ENCODE measurements at places on chromosomes 2 and 18. TPM values are rescaled to one million over a fixed set of nuclear protein-coding genes. Genes with fewer than 3 reads are reported as not detected.

Gene MBD1
- 103 TPM for total RNA-seq

DNA sequence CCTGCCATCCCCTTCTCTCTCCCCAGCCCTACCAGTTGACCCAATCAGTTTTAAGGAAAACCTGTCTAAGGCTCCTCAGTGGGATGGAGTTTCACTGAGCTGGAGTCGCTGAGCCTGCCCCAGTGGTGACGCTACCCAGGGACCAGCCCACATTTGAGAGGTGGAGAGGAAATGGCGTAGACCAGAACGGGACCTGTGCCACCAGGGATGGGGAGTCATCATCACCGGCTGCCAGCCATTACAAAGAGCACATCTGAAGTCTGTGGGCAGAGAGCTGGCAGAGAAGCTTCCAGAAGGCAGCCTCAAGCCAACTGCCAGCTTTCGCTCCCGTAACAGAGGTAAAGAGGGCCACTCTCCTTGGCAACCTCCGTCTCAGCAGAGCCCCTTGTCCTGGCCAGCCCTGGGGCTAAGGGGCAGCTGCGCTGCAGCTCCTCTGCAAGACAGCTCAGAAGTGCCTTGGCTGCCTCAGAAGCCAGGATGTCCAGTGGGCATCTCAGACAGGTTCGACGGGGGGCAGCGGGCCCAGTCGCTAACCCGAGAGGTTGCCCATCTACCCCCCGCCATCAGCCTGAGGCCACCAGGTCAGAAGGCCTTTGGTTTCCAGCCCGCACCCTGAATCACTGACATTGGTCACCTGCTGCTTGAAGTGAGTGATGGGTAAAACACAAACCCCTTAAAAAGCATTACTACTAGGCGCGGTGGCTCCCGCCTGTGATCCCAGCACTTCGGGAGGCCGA, 15.4 kb downstream of the SDC1 start:
- DNase-seq, result no peak
- H3K4me3 ChIP-seq, result no peak overlapping the region
- no peaks in the 10 kb centered on the region for H3K4me1 ChIP-seq
- H3K27ac ChIP-seq, result no peak overlapping the region
- no peaks in the 10 kb centered on the region for H3K27me3 ChIP-seq

DNA sequence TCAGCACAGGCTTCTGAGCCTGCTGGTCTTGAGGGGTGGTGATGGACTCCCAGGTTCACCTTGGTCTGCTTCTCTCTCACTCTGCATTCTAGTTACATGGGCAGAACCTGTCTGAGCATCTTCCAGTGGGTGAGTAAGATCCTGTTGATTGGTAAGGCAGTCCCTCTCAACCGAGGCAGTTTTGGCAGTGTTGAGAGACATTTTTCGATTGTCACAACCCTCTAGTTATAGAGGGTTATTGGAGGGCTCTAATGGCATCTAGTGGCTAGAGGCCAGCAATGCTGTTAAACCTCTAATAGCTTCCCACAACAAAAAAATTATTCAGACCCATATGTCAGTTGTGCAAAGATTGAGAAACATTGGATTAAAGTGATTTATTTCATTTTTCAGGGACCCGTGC, 9.3 kb upstream of the MGAT5 start:
- DNase-seq, result no peak
- H3K4me1 ChIP-seq, result peaks cover 11% of the 10 kb centered on the region
- no peak overlapping the region for H3K4me3 ChIP-seq
- no peaks in the 10 kb centered on the region for H3K36me3 ChIP-seq

Gene AAK1
- total RNA-seq, result 77.9 TPM

GRCh38 chr2:145749556-145749955, 1229.6 kb upstream of the ZEB2 start:
- no peak overlapping the region for H3K27ac ChIP-seq
- peaks cover 7% of the 10 kb centered on the region for H3K4me1 ChIP-seq
- no peaks in the 10 kb centered on the region for H3K27me3 ChIP-seq
- no peaks in the 10 kb centered on the region for H3K36me3 ChIP-seq
- no peak overlapping the region for H3K4me3 ChIP-seq

Gene SP5
- not detected for total RNA-seq

Gene EIPR1
- 17.9 TPM for total RNA-seq

Gene BOLL
- total RNA-seq, result not detected

GRCh38 chr2:52390651-52391050, 1358.7 kb upstream of the NRXN1 start:
- H3K4me1 ChIP-seq, result no peaks in the 10 kb centered on the region
- no peak for DNase-seq
- H3K36me3 ChIP-seq, result no peaks in the 10 kb centered on the region
- H3K4me3 ChIP-seq, result no peak overlapping the region

Gene MTIF2
- total RNA-seq, result 24.3 TPM

Gene PRKAG3
- total RNA-seq, result 0.28 TPM

DNA sequence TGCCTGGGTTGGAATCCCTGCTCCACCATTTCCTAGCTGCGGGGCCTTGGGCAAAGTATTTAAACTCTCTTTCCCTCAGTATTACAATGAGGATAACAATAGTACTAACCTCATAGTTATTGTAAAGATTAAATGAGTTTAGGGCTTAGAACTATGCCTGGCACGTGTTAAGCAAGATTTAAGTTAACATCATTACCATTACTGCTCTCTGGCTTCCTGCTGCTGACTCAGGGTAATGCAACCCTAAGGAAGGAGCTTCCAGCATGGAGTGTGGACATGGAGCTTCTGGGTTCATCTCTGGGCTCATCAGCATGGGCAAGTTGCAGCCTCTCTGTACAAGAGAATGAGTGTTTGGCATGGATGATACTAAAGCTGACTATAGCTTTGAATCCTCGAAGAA, 374.2 kb upstream of the MAP2 start:
- no peaks in the 10 kb centered on the region for H3K36me3 ChIP-seq
- H3K27me3 ChIP-seq, result no peaks in the 10 kb centered on the region
- H3K4me3 ChIP-seq, result no peak overlapping the region
- no peaks in the 10 kb centered on the region for H3K4me1 ChIP-seq

GRCh38 chr2:132581991-132582738, 87.8 kb downstream of the LYPD1 start:
- H3K36me3 ChIP-seq, result no peaks in the 10 kb centered on the region
- no peak overlapping the region for H3K4me3 ChIP-seq
- no peak for DNase-seq
- H3K27ac ChIP-seq, result no peak overlapping the region

DNA sequence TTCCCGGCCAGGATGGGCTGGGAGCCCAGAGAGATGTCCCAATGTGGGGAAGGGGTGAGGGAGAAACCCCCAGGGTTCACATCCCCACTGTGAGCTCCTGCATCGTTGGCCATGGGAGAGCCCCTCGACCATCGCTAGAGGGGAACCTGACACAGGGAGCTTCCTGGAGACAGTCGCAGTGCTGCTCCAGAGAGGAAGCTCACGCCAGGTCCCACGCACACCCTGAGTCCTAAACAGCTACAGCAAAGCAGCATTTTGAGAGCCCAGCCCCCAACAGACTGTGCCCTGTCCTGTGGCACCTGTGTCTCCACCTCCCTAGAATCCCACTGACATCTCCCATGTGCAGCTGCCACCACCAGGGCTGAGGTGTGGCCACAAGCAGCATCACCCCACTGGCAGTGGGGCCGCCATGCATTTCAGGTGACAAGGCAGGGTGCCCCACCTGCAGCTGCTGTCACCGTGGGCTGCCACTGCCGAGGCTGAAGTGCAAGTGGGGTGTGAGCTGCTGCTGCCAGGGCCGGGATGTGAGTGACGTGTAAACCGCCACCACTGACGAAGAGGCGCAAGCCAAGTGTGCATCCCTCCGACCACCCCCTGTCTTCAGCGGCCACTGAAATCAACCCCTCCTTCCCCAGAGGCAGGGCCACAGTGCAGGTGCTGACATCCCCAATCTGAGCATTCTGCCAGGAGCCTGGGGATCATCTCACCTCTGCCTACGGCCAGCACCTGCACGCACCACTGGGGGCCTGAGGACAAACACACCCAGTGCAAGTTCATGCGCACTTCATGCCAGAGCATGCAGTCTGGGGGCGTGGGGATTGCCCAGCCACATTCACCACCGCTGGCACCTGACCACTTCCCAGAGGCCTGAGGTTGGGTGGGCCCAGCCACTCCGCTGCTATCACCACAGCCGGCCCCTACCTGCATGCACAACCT, 467.7 kb upstream of the SALL3 start:
- no peak overlapping the region for H3K4me3 ChIP-seq
- H3K4me1 ChIP-seq, result no peaks in the 10 kb centered on the region
- no peak overlapping the region for H3K27ac ChIP-seq
- no peak for DNase-seq
- H3K27me3 ChIP-seq, result no peaks in the 10 kb centered on the region

DNA sequence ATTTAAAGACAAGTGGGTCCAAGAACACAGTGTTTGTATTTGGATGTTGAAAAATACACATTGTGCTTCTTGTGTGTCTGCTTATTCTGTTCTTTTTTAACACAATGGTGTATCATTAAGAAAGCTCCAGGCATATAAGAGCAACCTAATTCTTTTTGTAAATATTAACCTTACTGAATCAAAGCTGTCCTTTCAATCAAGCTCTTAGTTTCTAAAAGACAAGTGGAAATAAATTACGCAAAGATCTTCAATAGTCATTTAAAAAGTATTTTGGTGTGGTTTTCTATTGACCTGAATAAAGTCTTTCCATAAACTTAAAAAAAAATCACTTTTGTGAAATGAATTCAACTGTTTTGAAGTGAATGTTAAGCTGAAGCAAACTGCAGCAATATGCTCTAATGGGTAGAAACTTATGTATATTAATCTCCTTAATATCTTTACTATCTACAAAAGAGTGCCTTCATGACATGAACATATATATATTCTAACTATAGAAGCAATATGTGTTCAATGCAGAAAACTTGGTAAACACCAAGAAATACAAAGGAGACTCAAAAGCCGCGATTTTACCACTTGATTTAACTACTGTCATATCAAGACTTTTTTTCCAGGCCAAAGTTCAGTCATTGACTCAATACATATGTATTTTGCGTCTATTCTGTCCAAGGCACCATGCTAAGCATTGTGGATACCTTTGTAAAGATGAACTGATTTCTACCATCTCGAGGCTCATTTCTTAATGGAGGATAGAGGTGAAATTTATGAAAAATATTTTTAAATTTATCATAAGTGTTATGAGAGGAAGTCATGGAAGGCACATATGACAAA, 97.7 kb downstream of the ARHGAP15 start:
- no peak for DNase-seq
- H3K27me3 ChIP-seq, result no peaks in the 10 kb centered on the region
- H3K4me1 ChIP-seq, result no peaks in the 10 kb centered on the region
- no peaks in the 10 kb centered on the region for H3K36me3 ChIP-seq

Gene CNDP1
- not detected for total RNA-seq

DNA sequence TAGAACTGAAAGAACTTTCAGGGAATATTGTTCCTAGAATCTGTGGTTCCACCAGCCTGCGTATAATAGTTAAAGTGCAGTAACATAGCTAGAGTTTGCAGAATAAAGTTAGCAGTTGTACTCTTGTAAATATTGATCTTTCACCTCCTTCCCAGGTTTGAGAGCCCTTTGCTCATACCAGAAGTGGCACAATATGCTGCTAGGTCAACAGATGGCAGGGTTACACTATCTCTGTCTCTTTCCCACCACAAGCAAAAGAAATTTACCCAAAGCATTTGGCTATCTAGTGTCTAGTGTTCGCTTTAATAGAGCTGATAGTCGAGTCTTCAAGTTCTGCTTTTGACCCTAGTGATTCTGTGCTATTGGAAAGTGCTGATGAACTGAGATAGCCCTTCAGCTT, 119.0 kb upstream of the KLHL14 start:
- H3K27ac ChIP-seq, result no peak overlapping the region
- DNase-seq, result no peak
- no peaks in the 10 kb centered on the region for H3K27me3 ChIP-seq
- no peaks in the 10 kb centered on the region for H3K4me1 ChIP-seq
- H3K36me3 ChIP-seq, result no peaks in the 10 kb centered on the region

- DNase-seq, result no peak
- no peaks in the 10 kb centered on the region for H3K36me3 ChIP-seq
- H3K4me1 ChIP-seq, result no peaks in the 10 kb centered on the region
- no peak overlapping the region for H3K4me3 ChIP-seq
- H3K27ac ChIP-seq, result no peak overlapping the region
Observed at GRCh38 chr18:30828700-30829099, 213.8 kb downstream of the DSC3 start.

Gene KIAA2012
- not detected for total RNA-seq

- DNase-seq, result no peak
- H3K36me3 ChIP-seq, result peaks cover 25% of the 10 kb centered on the region
- no peaks in the 10 kb centered on the region for H3K4me1 ChIP-seq
- no peak overlapping the region for H3K4me3 ChIP-seq
- no peaks in the 10 kb centered on the region for H3K27me3 ChIP-seq
Observed at GRCh38 chr2:206011018-206011614, 74.9 kb downstream of the INO80D start.

DNA sequence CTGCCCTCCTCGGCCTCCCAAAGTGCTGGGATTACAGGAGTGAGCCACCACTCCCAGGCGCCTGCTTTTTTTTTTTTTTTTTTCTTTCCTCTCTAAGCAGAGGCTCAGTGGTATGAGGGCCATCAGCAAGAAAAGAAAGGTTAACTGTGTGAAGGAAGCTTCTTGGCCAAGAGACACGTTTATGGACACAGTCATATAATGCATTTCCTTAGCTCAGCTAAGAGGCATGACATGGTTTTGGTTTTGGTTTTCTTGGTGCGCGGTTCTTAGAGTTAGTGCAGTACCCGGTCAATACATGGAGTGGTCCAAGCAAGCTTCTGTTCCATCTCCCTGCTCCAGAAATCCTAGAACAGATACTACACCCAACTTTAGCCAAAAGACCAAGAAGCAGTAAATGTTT, 42.6 kb downstream of the RALBP1 start:
- no peak for DNase-seq
- peak overlapping the region; percentile 41 for H3K4me3 ChIP-seq
- H3K27me3 ChIP-seq, result no peaks in the 10 kb centered on the region
- H3K36me3 ChIP-seq, result no peaks in the 10 kb centered on the region
- peak overlapping the region; percentile 64 for H3K27ac ChIP-seq

DNA sequence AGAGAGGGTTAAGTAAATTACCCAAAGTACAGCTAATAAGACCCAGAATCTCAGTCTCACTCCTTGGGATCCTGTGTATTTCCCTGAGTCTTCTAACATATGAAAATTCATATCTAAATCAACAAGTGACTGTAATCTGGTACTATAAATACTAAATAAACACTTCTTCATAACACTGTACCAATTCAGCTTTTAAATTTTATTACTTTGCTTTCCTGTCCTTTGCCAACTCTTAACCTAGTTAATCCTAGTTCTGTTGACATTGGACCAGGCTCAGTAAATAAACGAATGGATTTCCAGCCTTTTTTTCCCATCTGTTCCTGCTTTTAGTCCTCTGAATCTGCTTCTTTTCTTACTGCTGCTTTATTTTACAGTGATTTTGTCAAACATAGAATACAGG, 13.8 kb downstream of the MRPL35 start:
- peaks cover 15% of the 10 kb centered on the region for H3K36me3 ChIP-seq
- no peaks in the 10 kb centered on the region for H3K27me3 ChIP-seq
- H3K4me1 ChIP-seq, result no peaks in the 10 kb centered on the region
- H3K27ac ChIP-seq, result peak overlapping the region; percentile 1
- DNase-seq, result no peak

Gene MAPRE2
- 31.8 TPM for total RNA-seq

Gene CAVIN2
- total RNA-seq, result 14.9 TPM

GRCh38 chr2:179664972-179665812, 196.2 kb downstream of the ZNF385B start:
- no peak for DNase-seq
- no peak overlapping the region for H3K4me3 ChIP-seq
- no peaks in the 10 kb centered on the region for H3K27me3 ChIP-seq
- no peak overlapping the region for H3K27ac ChIP-seq
- H3K36me3 ChIP-seq, result no peaks in the 10 kb centered on the region
